ENCODE measurements at places on chromosomes 7 and 10. TPM values are rescaled to one million over a fixed set of nuclear protein-coding genes. Genes with fewer than 3 reads are reported as not detected.

GRCh38 chr7:43589133-43589478, 6.2 kb downstream of the STK17A start:
- no peak for DNase-seq

DNA sequence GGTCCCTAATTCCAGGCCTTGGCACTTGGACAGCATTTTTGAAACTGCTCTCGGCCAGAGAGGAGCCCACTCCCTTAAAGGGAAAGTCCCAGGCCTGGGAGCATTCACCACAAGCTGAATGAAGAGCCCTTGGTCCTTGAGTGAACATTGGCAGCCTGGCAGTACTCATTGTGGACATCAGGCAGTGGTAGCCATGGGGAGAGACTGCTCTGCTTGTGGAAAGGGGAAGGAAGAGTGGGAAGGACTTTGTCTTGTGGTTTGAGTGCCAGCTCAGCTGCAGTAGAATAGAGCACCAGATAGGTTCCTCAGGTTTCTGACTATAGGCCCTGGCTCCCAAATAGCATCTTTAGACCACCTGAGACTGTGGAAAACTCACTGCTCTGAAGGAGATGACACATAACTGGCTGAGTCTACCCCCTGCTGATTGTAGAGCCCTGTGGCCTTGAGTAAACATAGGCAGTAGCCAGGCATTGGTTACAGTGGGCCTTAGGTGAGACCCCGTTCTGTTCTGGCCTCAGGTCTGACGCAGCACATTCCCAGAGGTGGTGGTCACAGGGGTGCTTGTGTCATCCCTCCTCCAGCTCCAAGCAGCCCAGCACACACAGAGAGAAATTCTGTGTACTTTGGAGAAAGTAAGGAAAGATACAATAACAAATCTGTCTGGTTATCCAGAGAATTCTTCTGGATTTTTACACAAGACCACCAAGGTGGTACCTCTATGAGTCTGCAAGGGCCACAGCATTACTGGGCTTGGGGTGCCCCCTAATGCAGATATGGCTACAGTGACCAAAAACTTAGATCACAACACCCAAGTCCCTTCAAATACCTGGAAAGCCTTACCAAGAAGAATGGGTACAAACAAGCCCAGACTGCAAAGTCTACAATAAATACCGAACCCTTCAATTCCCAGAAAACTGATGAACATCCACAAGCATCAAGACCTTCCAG, 153.8 kb downstream of the GNAI1 start:
- DNase-seq: no peak

The NPC1L1 gene
- 0.62 TPM for total RNA-seq

GRCh38 chr7:84701524-84702306, 485.1 kb downstream of the SEMA3D start:
- DNase-seq: no peak

GRCh38 chr10:70174058-70174741, 3.9 kb upstream of the SAR1A start:
- DNase-seq: no peak

GRCh38 chr10:78066728-78067430, 33.2 kb downstream of the RPS24 start:
- DNase-seq: no peak

DNA sequence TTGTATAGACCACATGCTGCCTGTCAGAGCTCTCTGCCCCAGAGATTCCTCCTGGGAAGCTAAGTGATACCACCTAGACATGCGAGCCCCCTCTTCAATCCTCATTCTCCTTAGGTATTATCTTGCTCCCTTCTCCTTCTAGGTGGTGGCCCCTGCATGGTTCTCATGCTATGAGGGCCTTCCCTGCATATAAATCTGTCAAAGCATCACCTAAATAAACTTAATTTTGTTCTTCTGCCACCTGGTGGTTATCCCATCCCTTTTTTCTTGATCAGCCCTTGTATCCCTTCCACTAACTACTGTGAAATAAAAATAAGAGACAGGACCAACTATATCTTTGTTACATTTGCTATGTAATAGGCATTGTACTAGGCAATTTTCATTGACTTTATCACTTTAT, 242.1 kb downstream of the CDC14C start:
- no peak for DNase-seq

GRCh38 chr10:116281775-116282174, 8.8 kb upstream of the GFRA1 start:
- no peak for DNase-seq

DNA sequence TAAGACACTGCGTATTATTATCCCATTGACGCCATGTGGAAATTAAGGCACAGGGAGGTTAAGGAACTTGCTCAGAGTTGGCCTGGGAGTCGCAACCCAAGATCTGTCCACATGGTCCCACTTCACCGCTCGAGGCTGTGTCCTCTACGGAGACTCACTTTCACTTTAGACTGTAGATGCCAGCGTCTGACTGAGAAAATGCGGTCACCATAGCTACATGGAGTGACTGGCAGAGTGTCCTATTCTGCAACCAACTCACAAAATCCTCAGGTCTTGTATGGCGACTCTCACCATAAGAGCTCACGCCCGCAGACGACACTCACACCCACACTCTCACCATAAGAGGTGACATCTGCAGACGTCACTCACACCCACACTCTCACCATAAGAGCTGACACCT, 257.9 kb downstream of the PTPRN2 start:
- DNase-seq: no peak

DNA sequence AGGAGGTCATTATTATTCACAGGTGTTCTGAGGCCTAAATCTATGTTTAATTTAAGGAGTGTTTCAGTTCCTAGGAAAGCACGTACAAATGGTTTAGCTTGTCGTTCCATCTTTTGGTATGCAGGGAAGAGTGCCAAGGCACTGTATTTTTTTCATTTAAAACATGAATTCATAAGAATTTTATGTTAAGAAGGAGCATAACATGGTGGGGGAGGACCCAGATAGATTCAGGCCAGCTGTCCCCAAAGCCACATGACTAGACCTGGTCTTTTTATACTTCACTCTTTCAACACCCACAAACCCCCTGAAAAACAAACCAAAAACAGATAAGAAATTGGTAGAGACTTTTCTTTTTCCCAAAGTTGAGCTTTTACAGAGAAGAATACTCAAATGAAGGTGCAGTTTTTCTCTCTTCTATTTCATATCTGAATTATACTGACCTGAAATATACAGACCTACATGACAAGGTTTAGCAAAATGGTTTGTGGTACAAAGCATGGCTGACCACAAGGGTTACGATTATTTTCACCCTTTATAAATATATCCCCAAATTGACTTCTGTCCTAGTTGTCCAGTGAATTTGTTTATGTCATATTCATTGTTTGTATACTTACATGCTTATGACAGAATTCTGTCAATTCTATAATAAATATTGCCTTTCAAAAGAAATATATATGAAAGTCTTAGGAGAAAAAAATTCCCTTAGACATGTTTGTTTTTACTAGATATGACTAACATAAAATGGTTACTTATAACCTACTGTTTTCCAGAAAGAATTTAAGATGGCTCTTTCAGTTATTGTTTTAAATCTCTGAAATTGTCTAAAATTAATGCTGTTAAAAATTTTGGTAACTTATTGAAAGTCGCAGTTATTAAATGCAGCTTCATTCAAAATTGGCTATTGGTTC, 71.3 kb downstream of the AP3M1 start:
- no peak for DNase-seq

DNA sequence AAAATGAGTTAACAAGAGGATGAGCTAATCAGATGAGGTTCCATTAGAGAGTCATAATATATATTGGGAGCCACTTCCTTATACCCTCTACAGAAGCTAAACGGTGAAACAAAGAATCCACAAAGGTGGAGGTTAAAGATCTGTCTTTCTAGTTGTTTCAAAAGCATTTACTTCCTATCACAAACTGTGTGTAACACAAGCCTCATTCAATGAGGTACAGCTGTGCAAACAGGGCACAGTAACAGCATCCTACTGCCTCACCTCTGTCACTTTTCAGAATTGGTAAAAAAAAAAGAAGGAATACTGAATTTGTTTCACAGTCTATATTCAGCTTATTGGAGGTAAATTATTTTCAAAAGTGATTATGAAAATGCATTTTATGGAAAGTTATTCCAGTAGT, 128.7 kb downstream of the AGMO start:
- DNase-seq: no peak

DNA sequence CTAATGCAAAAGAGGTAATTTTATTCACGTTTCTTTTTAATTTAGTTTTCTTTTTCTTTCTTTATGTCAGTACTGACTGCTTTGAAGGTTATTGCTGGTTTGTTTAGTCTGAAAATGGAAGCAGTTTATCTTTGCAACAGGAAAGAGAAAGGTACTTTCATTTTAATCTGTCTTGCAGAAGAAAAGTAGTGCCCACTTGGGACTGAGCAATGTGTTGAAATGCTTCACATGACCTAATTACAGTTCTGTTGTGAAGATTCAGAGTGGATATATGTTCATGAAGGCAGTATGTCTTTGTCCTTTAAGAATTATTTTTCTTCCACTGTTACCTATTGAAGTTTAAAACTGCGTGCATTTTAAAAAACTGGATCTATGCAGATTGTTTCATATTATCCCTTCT, 80.1 kb downstream of the ANKIB1 start:
- DNase-seq: no peak
